ENCODE measurements at places on chromosomes 3 and 15.

DNA sequence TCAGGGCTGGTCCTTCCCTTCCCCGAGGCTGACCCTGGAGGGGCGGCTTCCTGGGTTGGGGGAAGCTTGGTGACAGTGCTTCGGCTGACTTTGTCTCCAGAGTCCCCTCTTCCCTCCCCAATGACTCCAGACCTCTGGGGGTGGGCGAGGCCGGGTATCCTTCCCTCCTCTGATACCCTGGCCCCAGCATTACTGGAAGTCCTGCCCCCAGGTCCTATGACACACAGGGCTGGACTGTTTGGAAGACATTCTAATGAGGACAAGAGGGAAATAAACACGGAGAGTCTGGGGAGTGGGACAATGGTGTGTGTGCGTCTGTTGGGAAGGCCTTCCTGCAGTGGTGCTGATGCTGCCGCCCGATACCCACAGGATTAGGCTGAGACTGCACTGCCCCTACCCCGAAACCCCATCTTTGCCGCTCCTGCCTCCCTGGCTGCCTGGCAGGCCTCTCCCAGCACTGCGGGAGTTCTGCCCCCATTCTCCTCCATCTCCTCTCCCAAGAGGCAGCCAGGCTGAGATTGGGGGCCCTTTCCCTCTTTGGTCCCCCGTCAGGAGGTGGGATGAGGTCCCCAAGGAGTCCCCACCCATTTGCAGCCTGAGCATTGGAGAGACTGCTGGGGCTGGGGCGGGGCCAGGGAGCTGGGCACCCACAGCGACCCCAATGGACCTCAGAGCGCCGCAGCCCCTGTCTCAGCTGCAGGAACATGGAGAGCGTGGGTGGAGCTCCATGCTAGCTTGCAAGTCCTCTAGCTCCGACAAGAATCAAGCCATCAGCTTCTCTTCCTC is 29.7 kb upstream of the FBLN2 start:
- no peak for DNase-seq

DNA sequence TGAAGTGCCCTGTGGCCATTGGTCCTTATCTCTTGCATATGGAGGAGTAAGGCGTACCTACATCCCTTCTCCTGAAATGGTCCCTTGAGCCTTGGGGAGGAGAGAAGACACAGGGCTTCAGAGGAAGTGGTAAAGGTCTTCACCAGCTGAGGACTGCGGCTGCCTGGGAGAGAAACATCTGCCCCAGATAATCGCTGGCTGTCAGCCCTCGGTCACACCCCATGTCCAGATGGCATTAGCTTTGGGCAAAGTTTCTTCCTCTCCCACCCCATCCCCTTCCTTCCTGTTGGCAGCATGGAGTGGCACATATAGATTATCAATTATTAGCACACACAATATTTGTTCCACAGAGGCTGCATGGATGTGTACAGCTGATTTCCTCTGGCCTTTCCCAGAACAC is 61.6 kb downstream of the LRTM1 start:
- DNase-seq, result no peak

GRCh38 chr3:16257309-16257708 is 7.4 kb downstream of the DPH3 start:
- peak; percentile 8 for DNase-seq

DNA sequence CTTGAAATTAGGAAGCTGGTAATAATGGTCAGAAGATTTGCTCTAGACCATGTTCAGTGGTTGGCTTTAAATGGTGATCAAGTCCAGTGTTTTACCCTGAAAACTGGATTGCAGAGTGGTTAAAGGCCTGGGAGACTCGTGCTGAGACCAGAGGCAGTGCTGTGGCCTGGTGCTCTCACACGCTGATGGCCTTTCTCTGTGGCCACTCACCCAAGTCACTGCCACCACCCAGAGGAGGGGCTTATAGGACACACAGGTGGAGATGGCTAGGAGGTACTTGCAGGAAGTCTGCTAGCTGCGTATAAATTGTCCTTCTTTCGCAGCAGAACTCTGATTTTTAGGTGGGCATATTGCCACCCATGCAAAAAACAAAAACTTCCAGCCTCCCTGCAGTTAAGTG is 6.2 kb upstream of the EHD4 start:
- DNase-seq, result no peak

GRCh38 chr3:131526801-131527347 is 24.1 kb upstream of the MRPL3 start:
- DNase-seq, result peak; percentile 40

DNA sequence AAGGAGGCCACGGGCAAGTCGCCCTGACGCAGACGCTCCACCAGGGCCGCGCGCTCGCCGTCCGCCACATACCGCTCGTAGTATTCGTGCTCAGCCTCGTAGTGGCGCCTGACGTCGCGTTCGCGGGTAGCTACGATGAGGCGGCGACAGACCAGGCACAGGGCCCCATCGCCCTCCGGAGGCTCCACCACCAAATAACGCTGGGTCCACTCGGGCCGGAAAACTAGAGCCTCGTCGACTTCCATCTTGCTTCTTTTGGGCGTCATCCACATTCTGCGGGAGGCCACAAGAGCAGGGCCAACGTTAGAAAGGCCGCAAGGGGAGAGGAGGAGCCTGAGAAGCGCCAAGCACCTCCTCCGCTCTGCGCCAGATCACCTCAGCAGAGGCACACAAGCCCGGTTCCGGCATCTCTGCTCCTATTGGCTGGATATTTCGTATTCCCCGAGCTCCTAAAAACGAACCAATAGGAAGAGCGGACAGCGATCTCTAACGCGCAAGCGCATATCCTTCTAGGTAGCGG is at the start of gene EPM2AIP1:
EPM2AIP1 (minus strand) TSS at position 326 of the 520 bp plus-strand sequence; CDS start at position 272, 54 bp downstream.
- peak; percentile 100 for DNase-seq

DNA sequence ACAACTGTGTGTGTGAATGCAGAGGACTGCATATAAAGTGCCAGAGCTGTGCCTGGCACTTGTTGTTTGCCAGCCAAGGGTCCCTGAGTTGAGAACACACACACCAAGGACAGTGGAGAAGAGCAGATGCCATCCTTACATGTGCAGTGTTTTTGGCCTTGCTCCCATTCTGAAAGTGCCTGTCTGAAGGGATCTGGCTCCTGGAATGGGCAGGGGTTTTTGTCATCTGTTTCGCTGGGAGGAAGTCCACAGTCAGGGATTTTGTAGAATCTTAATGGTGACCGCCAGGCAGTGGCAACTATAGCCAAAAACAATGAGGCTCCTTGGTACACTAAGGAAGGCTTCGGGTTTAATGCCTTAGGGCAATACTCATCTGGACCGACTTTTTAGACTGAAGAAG is 63.7 kb downstream of the DUT start:
- DNase-seq, result no peak

GRCh38 chr3:75254685-75255084 is 409.4 kb upstream of the FRG2C start:
- DNase-seq, result no peak

DNA sequence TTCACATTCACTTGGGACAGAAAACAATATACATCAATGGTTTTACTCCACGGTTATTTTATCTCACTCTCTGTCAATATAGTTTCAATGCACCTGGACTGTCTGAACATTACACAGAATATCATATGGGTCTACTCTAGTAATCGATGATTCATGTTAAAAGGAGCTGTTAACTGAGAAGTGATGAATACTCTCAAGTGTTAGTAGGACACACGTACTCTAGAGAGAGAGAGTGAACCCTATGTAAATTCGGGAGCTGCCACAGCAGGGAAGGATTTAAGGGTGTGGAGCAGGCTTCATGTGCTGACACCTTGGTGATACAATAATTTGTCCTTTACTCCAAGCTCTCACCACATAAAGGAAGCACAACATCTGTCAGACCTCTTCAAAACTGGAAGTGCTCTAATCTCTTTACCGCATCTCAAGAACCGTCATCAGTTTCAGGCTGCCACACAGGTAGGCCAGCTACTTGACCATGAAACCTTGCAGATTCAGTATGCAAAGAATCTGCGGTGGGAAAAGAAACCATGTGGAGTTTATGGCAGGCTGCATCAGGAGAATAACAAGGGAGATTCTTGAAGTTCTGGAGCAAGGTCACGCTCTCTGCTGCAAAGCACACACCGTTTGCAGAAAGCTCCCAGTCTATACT is 199.2 kb upstream of the TMC3 start:
- no peak for DNase-seq

DNA sequence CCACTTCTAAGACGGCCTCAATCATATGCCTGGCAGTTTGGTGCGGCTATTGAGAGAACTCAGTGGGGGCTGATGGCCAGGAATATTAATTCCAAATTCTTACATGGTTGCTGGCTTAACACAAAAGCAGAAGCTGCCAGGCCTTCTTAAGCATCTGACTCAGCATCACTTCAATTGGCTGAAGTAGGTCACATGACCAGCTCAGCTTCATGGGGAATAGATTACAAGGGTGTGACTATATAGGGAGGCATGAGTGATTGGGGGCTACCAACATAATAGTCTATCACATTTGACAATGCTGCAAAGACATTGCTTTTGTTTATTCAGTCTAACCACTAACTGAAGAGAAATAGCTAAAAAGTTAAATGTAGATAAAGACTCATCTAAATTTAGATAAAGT is 101.6 kb upstream of the ANKRD28 start:
- DNase-seq, result peak; percentile 50

GRCh38 chr3:134004841-134005240 is 24.9 kb downstream of the SLCO2A1 start:
- no peak for DNase-seq

GRCh38 chr3:53147151-53147902 is 13.7 kb upstream of the PRKCD start:
- peak; percentile 79 for DNase-seq

GRCh38 chr3:134496471-134497071 is 10.7 kb downstream of the CEP63 start:
- no peak for DNase-seq

DNA sequence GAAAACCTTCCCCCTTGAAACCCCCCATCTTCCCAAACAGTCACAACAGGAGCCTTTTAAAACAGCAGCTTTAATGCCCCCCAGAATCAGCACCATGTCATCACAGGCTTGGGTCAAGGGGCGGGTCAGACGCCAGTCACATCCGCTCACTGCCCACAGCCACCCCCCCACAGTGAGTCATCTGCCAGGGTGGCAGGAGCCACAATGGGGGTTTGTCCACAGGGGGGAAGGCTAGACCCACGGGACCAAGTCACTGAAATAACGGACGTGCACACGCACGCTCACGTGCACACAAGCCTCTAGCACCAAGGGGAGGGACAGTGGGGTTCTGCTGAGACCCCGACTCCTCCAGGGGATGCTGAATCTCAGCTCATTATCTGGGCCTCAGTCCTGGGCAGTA is 441 bp upstream of the UCN2 start:
- peak; percentile 95 for DNase-seq

GRCh38 chr15:37581866-37582532 is 352.4 kb upstream of the TMCO5A start:
- no peak for DNase-seq

DNA sequence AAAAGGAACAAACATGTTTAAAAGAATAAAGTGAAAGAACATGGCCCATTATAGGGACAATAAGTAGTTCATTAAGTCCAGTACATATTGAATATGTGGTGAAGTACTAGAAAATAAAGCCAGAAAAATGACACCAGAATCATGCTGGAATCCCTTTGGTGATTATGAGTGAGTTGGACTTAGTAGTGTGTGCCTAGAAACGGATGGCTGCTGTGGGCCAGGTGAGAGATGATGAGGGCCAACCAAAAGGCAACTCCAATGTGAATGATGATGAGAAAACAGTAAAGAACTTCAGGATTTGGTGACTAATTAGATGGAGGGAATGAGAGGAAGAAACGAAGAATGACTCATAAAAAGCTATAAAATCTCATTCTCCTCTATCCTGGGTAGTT is 3.3 kb downstream of the CRYGS start:
- DNase-seq, result no peak

DNA sequence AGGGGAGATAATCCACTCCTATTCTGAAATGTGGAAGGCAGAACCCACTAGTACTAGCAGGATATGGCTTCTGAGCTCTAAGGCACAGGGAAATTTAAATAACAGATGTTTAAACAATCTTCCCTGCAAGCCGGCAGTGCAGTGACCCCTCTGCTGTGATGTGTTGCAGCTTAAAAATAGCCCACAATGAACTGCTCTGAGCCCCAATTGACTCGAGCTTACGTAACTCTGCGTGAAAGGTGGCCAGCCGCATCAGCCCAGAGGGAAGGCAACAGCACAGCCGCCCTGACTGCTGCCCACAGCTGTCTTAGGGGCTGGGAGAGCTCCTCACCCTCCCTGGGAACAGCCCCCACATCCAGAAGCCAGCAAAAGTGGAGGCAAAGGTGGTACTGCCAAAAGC is 12.5 kb upstream of the CAMKV start:
- no peak for DNase-seq

Data from suppressor macrophage treated with lipopolysaccharide for 1 hour (primary cell).